ENCODE measurements at places on chromosomes 7 and 10.

DNA sequence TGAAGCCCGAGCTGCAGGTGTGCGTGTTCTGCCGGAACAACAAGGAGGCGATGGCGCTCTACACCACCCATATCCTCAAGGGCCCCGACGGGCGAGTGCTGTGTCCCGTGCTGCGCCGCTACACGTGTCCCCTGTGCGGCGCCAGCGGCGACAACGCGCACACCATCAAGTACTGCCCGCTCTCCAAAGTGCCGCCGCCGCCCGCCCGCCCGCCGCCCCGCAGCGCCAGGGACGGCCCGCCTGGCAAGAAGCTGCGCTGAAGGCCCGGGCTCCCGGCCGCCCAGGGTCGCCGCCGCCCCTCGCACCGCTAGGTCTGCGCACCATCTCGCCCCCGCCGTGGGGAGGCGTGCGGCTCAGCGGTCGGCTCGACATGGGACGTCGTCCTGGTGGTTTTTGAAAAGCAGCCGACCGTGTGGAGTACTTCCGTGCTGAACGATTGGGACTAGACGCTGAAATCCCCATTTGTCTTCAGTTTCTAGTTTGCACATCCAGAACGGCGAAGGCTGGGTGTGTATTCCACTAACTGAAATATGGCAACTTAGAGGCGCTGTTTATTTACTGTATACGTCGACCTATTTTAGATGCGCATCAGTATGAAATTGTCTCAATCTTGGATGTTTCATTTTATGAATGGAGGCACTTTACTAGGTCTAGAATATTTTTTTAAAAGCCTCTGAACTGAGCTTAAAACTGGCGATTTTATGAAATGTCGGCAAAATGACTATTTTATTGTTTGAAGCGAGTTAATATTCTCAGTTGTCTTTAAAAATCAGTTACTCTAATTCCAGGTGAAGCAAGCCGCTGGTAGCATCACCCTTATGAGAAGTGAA lies 1.1 kb downstream of the NANOS1 start:
- peak; percentile 37 for DNase-seq

GRCh38 chr7:386385-386784 lies 96.4 kb downstream of the FOXL3 start:
- DNase-seq: no peak

DNA sequence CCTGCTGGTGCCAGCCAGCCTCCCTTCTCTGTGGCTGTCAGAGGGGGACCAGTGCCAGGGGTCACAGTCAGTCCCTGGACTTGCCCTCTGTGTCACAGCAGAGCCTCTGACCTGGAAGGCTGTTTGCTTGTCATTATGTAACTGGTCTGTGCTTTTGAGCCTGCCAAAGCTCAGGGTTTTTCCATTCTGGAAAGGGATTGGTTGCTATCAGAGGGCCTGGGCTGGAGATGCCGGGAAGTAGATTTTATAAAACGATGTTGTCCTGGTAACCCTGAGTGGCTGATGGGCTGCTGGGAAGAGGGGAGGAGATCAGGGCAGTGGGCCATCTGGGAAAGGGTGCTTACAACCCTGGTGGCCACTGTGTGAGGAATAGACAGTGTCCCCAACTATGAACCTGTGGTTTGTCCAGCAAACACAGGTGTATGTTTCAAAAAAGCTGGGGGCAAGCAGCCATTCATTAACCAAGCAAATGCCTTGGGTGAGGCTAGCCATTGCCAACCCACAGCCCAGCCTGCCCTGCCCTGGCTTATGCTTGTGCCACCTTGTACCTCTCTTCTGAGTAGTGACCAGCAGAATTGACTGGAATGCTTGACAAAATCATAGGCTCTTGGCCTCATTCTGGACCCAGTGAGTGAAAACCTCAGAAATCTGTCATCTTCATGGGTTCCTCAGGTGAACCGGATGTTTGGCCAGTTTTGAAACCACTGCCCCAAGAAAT lies 21.6 kb downstream of the SFTPD start:
- no peak for DNase-seq

DNA sequence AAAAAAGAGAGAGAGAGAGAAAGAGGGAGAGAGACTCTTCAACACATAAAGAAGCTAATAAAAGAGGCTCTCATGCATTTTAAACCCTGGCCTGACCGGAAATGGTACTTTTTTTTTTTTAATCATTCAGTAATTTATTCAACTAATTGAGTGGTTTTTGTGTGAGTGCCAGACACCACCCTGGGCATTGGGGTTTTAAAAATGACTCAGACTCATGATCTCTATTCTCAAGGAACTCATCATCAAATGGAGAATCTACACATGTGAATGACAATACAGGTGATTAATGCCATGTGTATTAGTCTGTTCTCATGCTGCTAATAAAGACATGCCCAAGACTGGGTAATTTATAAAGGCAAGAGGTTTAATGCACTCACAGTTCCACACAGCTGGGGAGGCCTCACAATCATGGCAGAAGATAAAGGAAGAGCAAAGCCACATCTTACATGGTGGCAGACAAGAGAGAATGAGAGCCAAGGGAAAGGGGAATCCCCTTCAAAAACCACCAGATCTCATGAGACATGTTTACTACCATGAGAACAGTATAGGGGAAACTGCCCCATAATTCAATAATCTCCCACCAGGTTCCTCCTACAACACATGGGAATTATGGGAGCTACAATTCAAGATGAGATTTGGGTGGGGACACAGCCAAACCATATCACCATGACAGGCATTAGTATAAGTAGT lies 158.5 kb upstream of the AUTS2 start:
- DNase-seq: no peak

GRCh38 chr10:14554491-14555205 lies 220.0 kb downstream of the FAM107B start:
- DNase-seq: no peak

- no peak for DNase-seq
Observed at GRCh38 chr7:8175929-8176369, 86.0 kb downstream of the ICA1 start.

DNA sequence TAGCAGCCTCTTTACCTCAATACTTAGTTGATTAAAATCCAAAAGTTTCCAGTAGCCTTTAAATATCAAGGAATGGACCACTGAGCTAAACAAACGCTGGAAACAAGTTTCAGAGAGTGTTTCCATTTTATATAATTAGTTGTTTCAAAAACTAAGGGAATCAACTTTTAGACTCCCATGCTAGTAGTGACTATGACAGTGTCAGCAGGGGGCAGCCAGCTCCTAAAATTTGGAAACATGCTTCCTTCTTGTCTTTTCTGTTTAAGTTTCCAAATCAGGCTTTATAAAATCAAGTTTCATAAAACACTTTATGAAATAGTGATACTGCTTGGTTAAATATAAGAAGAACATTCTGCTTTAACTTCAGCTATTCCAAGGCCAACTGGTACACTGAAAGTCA lies 138.2 kb upstream of the TMEM229A start:
- no peak for DNase-seq

GRCh38 chr10:89217057-89217990 lies 10.2 kb upstream of the CH25H start:
- DNase-seq: peak; percentile 48

- no peak for DNase-seq
Observed at GRCh38 chr10:30284865-30285594, 64.0 kb downstream of the MTPAP start.

DNA sequence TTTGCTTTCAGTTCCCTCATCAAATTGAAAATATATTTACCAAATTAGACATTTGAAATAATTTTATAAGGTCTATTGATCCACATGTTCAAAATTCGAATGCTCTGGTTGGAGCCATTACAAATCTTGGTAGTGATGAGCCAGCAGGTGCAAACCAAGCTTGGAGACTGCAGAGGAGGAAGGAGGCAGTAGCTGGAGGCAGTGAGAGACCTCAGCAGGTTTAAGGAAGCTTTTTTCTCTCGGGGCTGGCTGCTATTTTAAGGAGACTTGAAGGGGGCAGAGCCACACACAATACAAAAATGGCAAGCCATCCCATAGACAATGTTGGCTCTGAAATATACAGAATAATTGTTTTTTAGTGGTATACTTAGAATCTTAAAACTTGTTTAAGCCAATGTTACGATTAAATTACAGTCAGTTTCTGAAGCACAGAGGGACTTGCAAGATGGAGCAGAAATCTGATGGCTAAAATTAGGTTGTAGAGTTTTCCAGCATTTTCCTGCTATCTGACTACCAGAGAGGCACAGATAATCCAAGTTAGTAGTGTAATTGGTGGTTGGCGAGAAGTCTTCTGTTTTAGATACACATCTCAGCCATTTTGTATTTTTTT lies 185.8 kb downstream of the SNX10 start:
- DNase-seq: no peak

- DNase-seq: peak; percentile 80
Observed at GRCh38 chr7:155205368-155206317, 92.0 kb upstream of the INSIG1 start.

- no peak for DNase-seq
Observed at GRCh38 chr7:8092140-8092539, 123.5 kb downstream of the GLCCI1 start.

DNA sequence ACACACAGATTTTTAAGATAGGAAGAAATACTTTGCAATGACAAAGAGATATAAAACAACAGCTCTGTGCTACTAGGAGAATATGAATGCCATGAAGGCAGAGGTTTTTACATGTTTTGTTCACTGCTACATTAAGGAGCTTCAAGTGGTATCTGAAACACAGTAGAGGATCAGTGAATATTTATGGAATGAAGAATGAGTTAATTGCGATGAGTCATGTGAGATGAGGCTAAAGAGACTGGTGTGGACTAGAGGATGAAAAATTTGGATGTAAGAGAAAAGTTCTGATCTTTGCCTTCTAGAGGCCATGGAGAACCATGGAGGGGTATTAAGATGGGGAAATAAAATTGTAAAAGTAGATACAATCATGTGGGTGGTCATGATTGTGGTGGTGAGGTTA lies 434.2 kb downstream of the PHTF2 start:
- DNase-seq: no peak

DNA sequence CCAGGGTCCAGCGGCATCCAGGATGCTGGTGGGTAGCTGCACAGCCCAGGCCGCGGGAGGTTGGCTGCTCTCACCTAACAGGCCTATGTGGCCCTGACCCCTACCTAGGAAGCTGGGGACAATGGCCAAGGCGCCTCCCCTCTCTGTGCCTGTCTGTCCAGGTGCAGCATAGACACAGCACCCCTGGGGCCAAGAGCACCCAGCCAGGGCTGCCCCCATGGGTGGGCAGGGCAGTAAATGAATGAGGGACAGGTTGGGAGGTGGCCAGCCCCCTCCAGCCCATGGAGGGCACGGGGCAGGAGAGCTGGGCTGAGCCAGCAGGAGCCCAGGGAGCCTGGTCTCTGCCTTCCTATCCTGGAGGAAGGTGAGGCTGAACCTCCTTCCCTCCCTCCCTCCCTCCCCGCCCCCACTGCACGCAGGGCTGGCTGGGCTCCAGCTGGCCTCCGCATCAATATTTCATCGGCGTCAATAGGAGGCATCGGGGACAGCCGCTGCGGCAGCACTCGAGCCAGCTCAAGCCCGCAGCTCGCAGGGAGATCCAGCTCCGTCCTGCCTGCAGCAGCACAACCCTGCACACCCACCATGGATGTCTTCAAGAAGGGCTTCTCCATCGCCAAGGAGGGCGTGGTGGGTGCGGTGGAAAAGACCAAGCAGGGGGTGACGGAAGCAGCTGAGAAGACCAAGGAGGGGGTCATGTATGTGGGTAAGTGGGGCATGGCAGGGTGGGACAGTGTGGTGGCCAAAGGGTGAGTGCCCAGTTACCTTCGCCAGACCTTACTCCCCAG lies at the start of gene SNCG:
Gene SNCG, plus strand, starts transcription at position 484 of the 785 bp plus-strand sequence. Its CDS starts 99 bp downstream, at position 583.
- DNase-seq: no peak

DNA sequence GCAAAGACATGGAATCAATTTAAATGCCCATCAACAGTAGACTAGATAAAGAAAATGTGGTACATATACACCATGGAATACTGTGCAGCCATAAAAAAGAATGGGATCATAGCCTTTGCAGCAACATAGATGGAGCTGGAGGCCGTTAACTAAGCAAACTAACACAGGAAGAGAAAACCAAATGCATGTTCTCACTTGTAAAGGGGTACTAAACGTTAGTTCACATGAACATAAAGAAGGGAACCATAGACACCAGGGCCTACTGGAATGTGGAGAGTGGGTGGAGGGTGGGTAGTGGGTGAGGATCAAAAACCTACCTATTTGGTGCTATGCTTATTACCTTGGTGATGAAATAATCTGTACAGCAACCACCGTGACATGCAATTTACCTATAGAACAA lies 78.4 kb upstream of the GSDME start:
- no peak for DNase-seq

GRCh38 chr10:28533186-28533564 lies 257 bp downstream of the WAC start:
- no peak for DNase-seq

- no peak for DNase-seq
Observed at GRCh38 chr7:118846977-118847376, 622.5 kb downstream of the ANKRD7 start.

DNA sequence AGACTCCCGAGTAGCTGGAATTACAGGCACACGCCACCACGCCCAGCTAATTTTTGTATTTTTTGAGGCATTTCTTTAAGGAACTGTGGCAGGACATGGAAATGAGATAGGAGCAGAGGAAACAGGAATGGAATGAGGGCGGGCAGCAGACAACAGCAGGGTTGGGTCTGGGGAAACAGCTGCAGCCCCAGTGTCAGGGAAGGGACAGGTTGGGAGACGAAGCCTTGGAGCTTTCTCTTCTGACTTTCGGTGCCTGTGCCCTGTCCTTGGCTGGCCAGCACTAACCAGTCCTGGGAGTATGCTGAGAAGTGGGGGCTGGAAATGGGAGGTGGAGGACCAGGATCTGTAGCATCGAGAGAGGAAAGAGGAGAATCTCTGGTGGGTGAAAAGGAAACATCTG lies 47.4 kb downstream of the ATOH7 start:
- DNase-seq: no peak

DNA sequence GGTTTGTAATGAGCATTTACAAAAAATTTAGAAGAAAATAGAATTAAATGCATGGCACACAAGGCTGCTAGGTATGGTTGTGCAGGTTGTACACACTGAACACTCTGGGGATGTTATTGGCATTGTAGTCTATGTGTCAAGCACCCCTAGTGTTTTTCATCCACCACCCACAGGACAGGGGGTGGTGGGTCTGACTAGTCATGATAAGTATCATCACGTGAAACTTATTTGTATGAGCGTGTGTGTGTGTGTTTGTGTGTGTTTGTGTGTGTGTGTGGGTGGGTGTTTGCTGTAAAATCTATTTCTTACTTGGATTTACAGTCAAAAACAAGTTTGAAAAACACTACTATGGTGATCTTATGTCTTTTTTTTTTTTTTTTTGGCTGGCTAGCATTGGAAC lies 66.5 kb downstream of the MAP3K8 start:
- no peak for DNase-seq

GRCh38 chr10:19920075-19920726 lies 104.0 kb downstream of the PLXDC2 start:
- no peak for DNase-seq

GRCh38 chr7:134729895-134730294 lies 49.5 kb upstream of the CALD1 start:
- DNase-seq: no peak

DNA sequence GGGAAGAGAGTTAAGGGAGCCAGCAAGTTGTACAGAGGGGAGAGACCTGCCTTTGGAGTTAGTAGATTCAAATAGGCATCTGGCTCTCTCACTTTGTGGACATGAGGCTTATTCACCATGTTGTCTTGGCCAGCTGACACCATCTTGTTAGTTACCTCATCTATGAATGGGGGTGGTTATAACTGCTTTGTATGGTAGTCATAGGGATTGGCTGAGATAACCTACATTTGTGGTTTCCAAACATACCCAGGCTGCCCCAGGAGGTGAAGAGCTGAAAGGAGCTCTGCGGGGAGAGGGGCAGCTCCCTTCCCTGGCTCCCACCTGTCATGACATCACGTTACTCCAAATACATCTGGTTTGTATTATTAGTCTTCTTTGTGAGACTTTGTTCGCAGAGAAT lies 393.3 kb upstream of the AUTS2 start:
- DNase-seq: no peak

- no peak for DNase-seq
Observed at GRCh38 chr10:84844461-84844860, 516.1 kb downstream of the CCSER2 start.

All from stimulated activated CD4-positive, alpha-beta T cell treated with anti-CD3 and anti-CD28 coated beads, Interleukin-1b, Interleukin-23, amount 100 ng/mL, for 4 hours (primary cell).